ENCODE measurements at places on chromosomes 6 and 20.

DNA sequence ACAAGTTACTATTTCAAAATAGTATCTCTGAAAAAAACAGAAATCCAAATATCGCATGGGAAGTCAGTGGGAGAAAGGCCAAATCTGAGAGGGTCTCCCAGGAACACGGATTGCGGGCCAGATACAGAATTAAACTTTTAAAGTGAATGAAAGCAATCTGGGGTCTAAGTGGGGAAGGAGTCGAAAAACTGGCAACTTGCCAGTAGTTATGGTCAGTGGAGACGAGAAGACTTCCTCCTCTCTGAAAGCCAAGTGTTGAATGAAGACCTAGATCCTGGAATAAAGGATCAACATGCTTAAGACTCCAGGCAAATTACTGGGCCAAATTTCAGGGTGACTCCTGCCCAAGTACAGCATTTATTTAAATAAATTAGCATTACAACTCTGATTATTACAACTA lies 123.6 kb downstream of the BFSP1 start:
- no peak for DNase-seq

DNA sequence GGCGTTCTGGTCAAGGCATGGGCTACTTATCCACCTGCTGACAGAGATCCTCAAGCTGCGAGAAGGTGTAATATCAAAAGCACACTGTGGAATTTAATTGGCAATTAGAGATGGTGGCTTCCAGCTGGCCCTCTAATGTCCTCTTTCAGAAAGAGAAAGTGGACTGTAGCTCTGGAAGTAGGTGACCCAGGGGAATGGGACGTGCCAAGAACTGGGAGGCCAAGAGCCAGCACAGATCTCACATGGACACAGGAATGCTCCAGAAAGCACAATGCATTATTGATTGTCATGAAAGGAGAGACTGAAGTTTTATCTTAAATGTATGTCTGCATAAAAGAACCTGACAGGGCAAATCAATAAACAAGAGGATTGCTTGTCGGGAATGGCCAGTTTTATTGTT lies 198.6 kb upstream of the CDH4 start:
- DNase-seq = no peak

DNA sequence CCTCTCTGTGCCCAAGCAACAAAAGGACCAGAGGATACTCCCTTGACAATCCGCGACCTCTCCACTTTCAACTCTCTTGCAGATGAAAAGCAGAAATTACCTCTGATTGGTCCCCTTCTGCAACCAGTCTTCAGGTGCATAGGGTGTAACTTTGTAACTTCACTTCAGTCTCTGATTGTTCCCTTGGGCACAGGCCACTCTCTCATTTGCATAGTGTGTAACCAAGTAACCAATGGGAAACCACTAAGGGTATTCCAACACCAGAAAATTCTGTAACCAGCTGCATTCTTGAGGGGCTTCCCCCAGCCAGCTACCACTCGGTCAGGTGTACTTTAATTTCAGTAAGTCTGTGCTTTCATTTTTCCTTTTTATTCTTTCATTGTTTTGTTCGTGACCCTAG lies 4.4 kb upstream of the RAET1L start:
- DNase-seq = no peak

- no peak for DNase-seq
These were observed 46.6 kb downstream of the SLC2A12 start for GRCh38 chr6:134005800-134006199.
